Activated naive CD4-positive, alpha-beta T cell treated with Interleukin-2 at 50 U/mL for 16 hours (primary cell): ENCODE measurements at places on chromosomes 5 and 9.

- no peak for DNase-seq
Measured at GRCh38 chr9:31078175-31078574, 1306.3 kb upstream of the ACO1 start.

DNA sequence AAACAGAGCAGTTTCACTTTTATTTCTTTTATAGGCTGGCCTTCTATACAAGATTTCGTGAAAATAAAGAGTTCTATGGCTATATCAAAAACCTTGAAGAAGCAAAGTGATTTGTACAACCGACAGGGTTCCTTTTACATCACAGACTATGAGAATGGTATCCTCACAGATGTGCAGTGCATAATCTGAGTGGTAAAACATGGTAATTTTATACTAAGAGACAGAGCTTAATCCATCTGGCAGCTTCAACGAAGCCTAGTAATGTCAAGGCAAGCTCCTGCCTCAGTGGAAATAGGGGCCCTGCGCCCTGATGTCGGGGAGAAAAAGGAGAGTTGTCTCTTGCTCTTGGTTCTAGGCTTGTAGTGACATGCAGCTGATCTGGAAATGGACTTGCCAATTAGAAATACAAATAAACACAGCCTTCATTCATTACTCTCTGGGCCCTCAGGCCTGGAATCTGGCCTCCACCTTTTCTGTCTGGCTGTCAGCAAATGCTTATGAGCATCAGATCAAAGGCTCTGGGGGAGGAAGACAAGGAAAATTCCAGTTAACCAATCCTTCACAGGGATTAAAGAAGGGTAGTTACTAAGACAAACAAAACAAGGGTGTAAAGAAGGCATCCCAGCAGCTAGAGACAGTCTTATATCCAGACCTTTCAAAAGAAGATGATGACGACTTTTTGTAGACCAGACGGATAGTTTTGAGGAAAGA, 33.6 kb upstream of the TRIM32 start:
- DNase-seq, result no peak

DNA sequence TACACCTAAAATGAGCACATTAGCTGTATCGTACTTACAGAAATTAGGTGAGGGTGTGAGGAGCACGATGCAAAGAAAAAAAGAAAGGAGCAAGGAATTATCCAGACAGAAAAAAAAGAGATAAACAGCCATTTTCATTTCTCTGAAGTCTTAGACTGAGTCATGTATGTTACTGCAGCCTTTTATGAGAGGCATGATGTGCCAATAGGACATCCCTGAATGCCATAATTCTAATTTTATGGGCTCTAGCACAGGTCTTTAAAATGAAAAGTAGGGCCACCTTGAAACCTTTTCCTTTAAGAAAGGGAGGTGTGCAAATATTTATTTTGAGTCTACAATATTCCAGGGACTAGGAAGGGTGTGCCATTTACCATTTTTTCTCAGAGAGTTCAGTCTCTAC, 74.1 kb upstream of the PTPRD start:
- DNase-seq, result no peak

- DNase-seq, result no peak
Measured at GRCh38 chr5:59276917-59277372, 616.6 kb downstream of the PDE4D start.

GRCh38 chr9:92590377-92590776, 54.6 kb upstream of the ECM2 start:
- DNase-seq, result no peak

GRCh38 chr9:23669776-23670175, 156.3 kb downstream of the ELAVL2 start:
- no peak for DNase-seq

DNA sequence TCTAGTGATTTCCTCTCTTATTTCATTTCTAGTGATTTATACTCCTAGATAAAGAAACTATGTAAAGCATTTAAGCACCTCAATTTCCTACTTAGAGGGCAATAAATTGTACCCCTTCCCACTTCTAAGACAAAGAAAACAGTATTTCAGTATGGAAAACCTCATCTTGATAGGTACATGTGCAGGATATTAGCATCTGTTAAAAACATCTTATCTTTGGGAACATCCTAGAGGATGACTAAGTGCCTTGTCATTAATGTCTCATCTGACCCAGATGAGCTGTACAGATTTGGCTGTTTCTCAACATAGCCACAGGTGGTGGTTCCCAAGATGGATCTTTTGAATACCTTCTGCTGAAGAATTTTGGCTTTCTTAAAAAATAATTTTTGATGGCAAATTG, 5.7 kb downstream of the MEGF10 start:
- DNase-seq, result no peak

GRCh38 chr9:120770931-120771330, 22.3 kb downstream of the FBXW2 start:
- DNase-seq, result no peak

DNA sequence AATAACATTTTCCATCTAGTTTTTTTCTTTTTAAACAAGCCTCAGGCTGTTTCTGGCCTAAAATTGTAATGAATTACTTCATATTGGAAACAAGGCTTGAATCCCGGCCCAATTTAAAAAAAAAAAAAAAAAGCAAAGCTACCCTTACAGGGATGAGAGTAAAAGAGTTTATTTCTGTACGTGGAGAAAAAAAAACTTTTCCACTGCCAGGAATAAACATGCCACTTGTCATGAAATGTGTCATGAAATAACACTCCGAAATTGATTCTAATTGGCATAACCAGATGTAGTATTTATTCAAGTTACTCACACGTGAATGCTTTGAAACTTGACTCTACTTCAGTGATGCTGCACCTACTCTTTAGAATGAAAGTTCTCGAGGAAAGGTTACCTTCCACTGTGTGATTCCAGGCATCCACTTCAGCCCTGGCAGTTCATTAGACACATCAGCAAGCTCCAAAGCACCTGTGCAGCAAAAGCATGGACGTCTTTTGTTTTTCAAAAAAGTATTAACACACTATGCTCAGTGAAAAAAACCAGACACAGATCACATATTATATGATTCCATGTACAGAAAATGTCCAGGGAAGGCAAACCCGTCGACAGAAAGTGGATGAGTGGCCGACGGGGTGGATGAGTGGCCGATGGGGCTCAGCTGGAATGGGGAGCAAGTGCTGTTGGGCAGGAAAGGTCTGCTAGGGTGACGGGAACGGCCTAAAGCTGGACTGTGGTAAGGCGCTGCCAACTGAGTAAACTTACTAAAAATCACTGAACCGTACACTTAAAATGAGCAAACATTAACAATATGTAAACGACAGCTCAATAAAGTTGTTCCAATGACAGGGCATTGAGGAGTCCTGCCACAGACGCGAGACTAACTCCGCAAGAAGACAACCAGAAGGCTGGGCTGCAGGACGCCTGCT, 21.2 kb downstream of the NSUN2 start:
- no peak for DNase-seq

GRCh38 chr5:30894811-30895210, 298.7 kb upstream of the CDH6 start:
- DNase-seq, result no peak

GRCh38 chr5:85538362-85538761, 1079.4 kb upstream of the COX7C start:
- no peak for DNase-seq

GRCh38 chr5:135320718-135321484, 78.1 kb downstream of the MACROH2A1 start:
- DNase-seq, result no peak

GRCh38 chr9:111094433-111094924, 56.2 kb upstream of the LPAR1 start:
- no peak for DNase-seq

DNA sequence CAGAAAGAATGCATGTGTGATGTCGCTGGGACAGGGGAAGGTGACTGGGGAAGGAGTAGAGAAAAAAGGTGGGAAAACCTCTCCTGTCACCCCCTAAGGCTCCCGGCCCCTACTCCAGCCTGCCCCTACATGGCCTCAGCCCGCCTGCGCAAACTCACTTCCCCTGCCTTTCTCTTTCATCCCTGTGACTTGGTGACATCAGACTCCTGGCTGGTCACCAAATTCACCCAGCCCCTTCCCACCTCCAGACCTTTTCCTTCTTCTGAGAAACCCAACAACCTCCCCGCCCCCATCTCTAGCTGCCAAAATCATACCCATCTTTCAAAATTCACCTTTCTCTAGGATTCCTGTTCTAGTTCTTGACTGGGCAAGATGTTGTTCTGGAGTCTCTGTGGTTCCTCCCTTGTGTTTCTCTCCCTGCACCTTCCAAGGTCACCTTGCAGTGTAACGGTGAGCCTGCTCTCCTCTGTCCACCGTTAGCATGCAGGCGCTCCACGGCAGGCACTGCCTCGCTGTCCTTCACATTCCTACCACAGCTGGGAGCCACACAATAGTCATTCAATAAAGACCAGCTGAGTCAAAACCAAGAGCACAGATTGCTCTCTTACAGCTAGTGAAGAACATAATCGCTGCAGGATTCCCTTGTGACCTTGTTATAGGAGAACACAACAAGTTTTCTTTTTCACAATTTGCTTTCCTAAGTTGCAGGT, 134.5 kb downstream of the FANCC start:
- no peak for DNase-seq

- DNase-seq, result no peak
Measured at GRCh38 chr5:159525117-159525516, 194.8 kb upstream of the IL12B start.

DNA sequence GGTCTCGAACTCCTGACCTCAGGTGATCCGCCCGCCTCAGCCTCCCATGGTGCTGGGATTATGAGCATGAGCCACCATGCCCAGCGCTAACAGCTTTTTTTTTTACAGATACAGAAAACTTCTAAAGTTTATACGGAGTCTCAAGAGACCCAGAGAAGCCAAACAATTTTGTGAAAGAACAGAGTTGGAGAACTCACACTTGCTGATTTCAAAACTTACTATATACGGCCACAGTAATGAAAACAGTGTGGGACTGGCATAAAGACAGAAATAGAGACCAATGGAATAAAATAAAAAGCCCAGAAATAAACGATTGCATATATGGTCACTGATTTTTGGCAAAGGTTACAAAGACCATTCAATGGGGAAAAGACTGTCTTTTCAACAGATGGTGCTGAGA, 85.6 kb upstream of the CACNA1B start:
- no peak for DNase-seq

DNA sequence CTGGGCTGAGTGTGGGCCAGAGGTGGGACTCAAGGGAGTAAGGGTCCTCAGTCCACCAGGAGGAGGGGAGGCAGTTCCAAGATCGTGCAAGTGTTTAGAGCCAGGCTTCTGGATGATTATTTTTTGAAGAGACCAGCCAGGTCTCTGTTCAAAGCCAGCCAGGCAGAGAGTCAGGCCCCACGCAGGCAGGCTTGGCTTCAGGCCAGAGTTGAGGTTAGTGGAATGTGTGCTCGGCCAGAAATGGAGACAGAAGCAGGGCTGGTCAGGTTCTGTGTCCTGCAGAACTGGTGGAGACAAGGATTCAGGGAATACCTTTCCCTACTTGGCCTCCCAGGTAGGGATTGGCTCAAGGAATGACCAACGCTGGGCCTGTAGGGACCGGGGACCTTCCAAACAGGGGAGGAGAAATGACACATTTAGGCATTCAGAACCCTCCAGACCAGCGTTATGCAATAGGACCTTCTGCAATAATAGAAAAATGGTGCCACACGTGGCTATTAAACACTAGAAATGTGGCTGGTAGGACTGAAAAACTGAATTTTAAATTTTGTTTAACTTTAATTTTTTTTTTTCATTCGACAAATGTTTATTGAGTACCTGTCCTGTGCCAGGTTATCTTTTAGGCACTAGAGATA, 106.2 kb downstream of the CMYA5 start:
- DNase-seq, result no peak

- no peak for DNase-seq
Measured at GRCh38 chr5:140443-140829, 48.5 kb downstream of the PLEKHG4B start.

GRCh38 chr9:28539434-28540070, 966.3 kb upstream of the C9orf72 start:
- DNase-seq, result no peak

DNA sequence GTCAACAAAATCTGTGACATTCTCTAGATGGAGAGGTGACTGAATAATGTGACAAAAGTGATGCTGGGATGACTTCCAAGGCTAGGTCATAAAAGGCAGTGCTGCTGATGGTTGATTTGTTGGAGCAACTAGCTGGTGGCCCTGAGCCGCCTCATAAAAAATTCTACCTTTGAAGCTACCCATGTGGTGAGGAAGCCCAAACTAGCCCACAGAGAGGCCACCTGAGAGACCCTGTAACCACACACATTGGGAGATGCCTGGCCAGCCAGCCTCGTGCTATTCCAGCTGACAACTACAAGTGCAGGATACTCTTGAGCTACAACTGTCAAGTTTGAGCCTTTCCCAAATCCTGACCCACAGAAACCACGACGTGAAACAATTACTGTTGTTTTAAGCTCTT, 22.7 kb downstream of the CLTA start:
- DNase-seq, result no peak

DNA sequence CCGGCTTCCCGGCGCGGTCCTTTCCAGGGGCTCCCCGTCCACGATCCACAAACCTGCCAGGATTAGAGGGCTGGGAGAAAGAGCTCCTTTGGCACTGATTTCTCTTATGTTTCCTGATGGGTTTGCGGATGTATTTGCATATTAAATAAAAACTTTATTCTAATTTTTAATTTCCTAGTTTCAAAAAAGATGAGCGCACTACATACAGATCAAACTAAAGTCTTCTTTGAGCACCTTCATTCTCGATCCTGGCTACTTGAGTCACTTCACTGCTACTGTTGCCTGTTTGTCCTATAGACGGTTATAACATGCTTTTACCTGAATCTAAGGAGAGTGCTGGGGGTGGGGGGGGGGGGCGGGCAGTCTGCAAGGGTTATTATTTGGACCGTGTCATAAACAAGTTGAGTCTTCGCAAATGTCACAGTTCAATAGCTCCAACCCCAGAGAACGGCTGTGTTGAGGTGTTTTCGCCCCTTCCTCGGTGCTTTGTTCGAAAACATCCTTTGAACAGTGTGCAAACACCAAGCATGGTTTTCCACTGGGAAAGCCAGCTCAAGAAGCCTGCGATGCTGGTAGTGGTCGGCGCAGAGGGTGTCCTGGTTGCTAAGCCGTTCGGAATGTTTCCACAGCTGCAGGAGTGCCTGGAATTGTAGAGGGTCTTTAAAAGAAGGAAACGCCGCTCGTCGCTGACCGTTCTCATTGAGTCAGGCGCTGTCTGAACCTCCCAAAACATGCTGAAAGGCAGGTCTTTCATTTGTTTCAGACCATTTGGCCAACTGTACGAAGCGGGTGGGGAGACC, 1.1 kb upstream of the STK10 start:
- DNase-seq, result no peak

GRCh38 chr9:124506433-124506832, 766 bp downstream of the NR5A1 start:
- DNase-seq, result no peak
